ENCODE measurements at places on chromosomes 12 and 14. TPM values are rescaled to one million over a fixed set of nuclear protein-coding genes. Genes with fewer than 3 reads are reported as not detected.

The PLEKHH1 gene
- total RNA-seq: 0.30 TPM

The CACNA2D4 gene
- total RNA-seq: 2.7 TPM

The DNAL1 gene
- total RNA-seq: 10.3 TPM

The SERPINA4 gene
- total RNA-seq: not detected

The SLC6A15 gene
- total RNA-seq: 24.4 TPM

The FOXA1 gene
- total RNA-seq: 1.5 TPM

The NT5DC3 gene
- total RNA-seq: 13.2 TPM

The TRPV4 gene
- total RNA-seq: 2.9 TPM

The STXBP6 gene
- 2.9 TPM for total RNA-seq

GRCh38 chr12:14846042-14846587 is 2.8 kb upstream of the ART4 start:
- DNase-seq: no peak
- no peak overlapping the region for H3K4me3 ChIP-seq
- H3K27ac ChIP-seq: no peak overlapping the region

GRCh38 chr14:65290830-65291229 is 121.7 kb upstream of the FUT8 start:
- no peak overlapping the region for H3K27ac ChIP-seq
- no peak overlapping the region for H3K4me3 ChIP-seq
- H3K4me1 ChIP-seq: no peaks in the 10 kb centered on the region
- peak; percentile 16 for DNase-seq
- H3K27me3 ChIP-seq: no peaks in the 10 kb centered on the region

DNA sequence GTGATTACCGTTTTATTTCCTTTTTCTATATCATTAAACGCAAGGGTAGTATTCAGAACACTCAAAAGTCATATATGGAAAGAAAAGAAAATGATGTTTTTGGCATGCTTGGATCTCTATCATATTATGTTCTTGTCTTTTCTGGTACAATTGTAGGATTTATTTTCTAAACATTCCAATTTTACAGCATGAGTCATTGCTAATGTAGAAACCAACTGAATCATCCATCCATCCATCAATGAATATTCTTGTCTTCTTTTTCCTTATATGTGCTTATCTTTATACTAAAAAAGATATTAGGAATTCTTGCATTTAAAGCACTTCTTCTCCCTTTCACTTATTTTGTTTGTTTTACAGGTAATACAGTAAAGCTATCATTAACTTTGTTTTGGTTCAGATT is 20.4 kb upstream of the AMIGO2 start:
- no peak overlapping the region for H3K4me3 ChIP-seq
- no peaks in the 10 kb centered on the region for H3K4me1 ChIP-seq
- H3K27me3 ChIP-seq: peaks cover 9% of the 10 kb centered on the region
- H3K36me3 ChIP-seq: no peaks in the 10 kb centered on the region
- no peak overlapping the region for H3K27ac ChIP-seq
- no peak for DNase-seq

DNA sequence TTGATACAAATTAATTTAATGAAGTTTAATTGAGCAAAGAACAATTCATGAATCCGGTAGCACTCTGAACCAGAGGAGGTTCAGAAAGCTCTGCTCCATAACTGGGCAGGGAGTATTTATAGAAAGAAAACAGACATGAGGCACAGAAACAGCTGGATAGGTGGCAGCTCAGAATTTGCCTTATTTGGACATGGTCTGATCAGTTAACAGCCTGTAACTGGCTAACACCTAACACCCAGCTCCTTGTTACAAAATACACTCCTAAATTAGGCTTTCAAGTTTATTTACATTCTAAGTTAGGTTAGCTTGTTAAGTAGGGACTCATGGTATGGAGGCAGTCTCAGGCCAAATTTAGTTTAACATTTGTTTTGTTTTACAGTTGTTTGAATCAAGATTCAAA is 67.8 kb upstream of the TMCC3 start:
- H3K27ac ChIP-seq: peak overlapping the region; percentile 15
- H3K36me3 ChIP-seq: no peaks in the 10 kb centered on the region
- H3K4me3 ChIP-seq: no peak overlapping the region
- DNase-seq: peak; percentile 77
- H3K4me1 ChIP-seq: peaks cover 30% of the 10 kb centered on the region

- no peaks in the 10 kb centered on the region for H3K36me3 ChIP-seq
- H3K4me1 ChIP-seq: no peaks in the 10 kb centered on the region
- no peak overlapping the region for H3K4me3 ChIP-seq
- no peak for DNase-seq
- no peak overlapping the region for H3K27ac ChIP-seq
Measured at GRCh38 chr12:88227263-88227662, 85.2 kb downstream of the TMTC3 start.

DNA sequence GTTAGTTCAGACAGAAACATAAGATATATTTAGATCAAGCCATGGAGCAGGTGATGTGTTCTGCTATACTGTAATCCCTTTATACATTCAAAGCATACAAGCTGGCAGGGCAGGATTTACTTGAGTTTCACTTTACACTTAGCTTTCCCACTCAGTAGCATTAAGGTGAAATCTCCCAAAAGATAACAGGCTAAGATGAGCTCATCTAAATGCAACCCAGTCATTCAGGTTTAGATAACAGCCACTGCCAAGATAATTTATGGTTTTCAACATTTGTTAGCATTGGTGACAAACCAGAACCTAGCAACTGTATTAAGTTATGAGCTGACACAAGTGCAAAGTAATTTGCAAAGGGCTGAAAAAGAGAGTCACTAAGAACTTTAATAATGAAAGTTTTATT is 925.1 kb upstream of the ATXN7L3B start:
- no peak overlapping the region for H3K27ac ChIP-seq
- no peak overlapping the region for H3K4me3 ChIP-seq
- H3K36me3 ChIP-seq: no peaks in the 10 kb centered on the region
- no peaks in the 10 kb centered on the region for H3K27me3 ChIP-seq
- no peaks in the 10 kb centered on the region for H3K4me1 ChIP-seq
- no peak for DNase-seq

GRCh38 chr12:50246873-50247612 is 36.3 kb downstream of the LIMA1 start:
- no peak overlapping the region for H3K4me3 ChIP-seq
- no peaks in the 10 kb centered on the region for H3K36me3 ChIP-seq
- DNase-seq: peak; percentile 71
- H3K4me1 ChIP-seq: peaks cover 30% of the 10 kb centered on the region
- no peaks in the 10 kb centered on the region for H3K27me3 ChIP-seq

DNA sequence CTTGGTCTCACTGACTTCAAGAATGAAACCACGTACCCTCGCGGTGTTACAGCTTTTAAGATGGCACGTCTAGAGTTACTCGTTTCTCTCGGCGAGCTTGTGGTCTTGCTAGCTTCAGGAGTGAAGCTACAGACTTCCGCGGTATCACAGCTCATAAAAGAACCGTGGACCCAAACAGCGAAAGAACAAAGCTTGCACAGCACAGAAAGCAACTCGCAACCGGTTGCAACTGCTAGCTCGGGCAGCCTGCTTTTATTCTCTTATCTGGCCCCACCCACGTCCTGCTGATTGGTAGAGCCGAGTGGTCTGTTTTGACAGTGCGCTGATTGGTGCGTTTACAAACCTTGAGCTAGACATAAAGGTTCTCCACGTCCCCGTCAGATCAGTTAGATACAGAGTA is 4.2 kb upstream of the CLEC4C start:
- no peak overlapping the region for H3K27ac ChIP-seq
- H3K36me3 ChIP-seq: no peaks in the 10 kb centered on the region
- no peak for DNase-seq
- H3K4me3 ChIP-seq: no peak overlapping the region

GRCh38 chr12:124233041-124233796 is 61.7 kb upstream of the RFLNA start:
- H3K36me3 ChIP-seq: no peaks in the 10 kb centered on the region
- no peak overlapping the region for H3K4me3 ChIP-seq
- peak; percentile 56 for DNase-seq
- peaks cover 54% of the 10 kb centered on the region for H3K4me1 ChIP-seq
- H3K27me3 ChIP-seq: no peaks in the 10 kb centered on the region
- peak overlapping the region; percentile 53 for H3K27ac ChIP-seq

GRCh38 chr12:124523071-124523470 is 44.3 kb downstream of the NCOR2 start:
- no peaks in the 10 kb centered on the region for H3K36me3 ChIP-seq
- H3K4me3 ChIP-seq: no peak overlapping the region
- H3K27me3 ChIP-seq: no peaks in the 10 kb centered on the region

GRCh38 chr14:76465664-76466063 is 89.7 kb downstream of the ESRRB start:
- DNase-seq: no peak
- H3K4me3 ChIP-seq: no peak overlapping the region
- H3K4me1 ChIP-seq: no peaks in the 10 kb centered on the region
- H3K27ac ChIP-seq: no peak overlapping the region

DNA sequence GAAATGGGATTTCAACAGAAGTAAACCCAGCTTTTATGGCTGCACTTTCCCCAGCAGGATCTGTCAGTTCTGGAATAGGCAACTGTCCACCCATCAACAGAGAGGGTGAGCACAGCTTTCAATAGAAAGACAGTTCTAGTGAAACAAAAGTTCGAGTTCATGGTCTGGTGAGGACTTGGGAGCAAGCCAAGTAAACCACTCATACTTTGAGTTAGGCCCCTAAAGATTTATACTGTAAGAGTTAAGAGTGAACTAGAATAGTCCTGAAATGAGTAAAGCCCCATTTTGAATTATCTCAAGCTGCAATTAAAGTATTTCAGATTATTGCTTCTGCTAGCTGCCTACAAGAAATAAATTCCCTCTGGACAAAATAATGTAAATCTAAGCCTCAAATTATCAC is 82.6 kb downstream of the METTL25 start:
- no peak overlapping the region for H3K4me3 ChIP-seq
- H3K27me3 ChIP-seq: no peaks in the 10 kb centered on the region
- H3K4me1 ChIP-seq: peaks cover 9% of the 10 kb centered on the region
- no peak overlapping the region for H3K27ac ChIP-seq

DNA sequence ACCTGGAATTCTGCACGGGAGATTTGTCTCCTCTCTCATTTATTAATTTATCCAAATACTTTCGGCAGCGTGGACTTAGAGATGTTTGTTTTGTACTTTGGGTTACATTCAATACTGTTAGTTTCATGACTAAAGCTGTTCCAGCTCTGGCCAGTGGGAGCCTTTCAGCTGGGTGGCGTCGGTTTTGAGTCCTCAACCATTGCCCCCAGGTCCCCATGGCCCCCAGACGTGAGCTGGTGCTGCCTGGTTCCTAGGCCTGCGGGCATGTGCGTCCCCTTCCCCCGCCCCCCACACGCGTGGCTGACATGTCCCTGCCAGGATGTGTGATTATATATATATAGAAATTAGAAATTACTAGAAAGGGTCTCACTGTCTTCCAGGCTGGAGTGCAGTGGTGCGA is 48.2 kb downstream of the KIF26A start:
- H3K4me3 ChIP-seq: no peak overlapping the region
- H3K27me3 ChIP-seq: no peaks in the 10 kb centered on the region
- no peak for DNase-seq

GRCh38 chr14:83118029-83118428 is 1584.4 kb upstream of the SEL1L start:
- no peaks in the 10 kb centered on the region for H3K27me3 ChIP-seq
- no peak overlapping the region for H3K4me3 ChIP-seq
- DNase-seq: no peak
- H3K27ac ChIP-seq: no peak overlapping the region
- H3K36me3 ChIP-seq: no peaks in the 10 kb centered on the region

- H3K27me3 ChIP-seq: no peaks in the 10 kb centered on the region
- no peaks in the 10 kb centered on the region for H3K4me1 ChIP-seq
- H3K4me3 ChIP-seq: no peak overlapping the region
- H3K36me3 ChIP-seq: no peaks in the 10 kb centered on the region
Measured at GRCh38 chr14:93160353-93160801, 24.3 kb downstream of the MOAP1 start.

- DNase-seq: peak; percentile 66
- H3K4me3 ChIP-seq: peak overlapping the region; percentile 53
- H3K4me1 ChIP-seq: peaks cover 13% of the 10 kb centered on the region
- H3K27me3 ChIP-seq: no peaks in the 10 kb centered on the region
- peak overlapping the region; percentile 83 for H3K27ac ChIP-seq
- H3K36me3 ChIP-seq: no peaks in the 10 kb centered on the region
Measured at GRCh38 chr12:67442896-67443295, 173.7 kb downstream of the CAND1 start.

DNA sequence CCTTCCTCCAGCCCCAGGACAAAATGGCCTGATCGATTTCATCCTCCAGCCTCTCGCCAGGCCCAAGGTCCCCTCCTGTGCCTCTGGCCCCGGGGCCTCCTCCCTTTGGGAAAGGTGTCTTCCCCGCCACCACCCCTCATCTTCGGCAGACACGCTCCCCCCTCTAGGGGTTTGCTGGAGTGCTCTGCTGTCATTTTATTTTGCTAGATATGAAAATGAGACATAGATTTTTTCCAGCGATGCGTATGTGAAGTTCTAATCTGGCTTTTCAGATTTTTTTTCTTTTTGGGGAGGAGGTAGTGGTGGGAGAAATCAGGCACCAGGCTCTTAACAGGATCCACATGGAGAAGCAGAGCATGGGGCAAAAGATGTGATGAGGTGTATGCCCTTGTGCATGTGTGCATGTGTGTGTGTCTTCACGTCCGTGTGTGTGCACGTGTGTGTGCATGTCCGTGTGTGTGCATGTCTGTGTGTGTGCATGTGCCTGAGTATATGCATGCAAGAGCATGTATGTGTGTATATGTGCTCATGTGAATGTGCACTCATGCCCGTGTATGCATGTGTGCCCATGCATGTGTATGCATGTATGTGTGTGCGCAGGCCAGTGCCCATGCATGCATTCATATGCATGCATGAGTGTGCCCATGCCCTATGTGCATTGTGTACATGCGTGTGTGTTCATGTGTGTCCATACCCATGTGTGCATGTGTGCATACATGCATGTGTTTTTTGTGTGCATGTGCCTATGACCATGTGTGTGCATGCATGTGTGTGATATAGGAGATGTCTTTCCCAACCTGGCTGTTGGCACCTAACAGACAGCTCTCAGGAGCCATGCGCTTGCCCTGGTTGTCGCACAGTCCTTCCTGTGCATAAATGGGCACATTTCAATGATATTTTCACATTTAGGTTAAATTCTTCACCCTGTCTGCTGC is 203.0 kb downstream of the RBM19 start:
- peaks cover 10% of the 10 kb centered on the region for H3K4me1 ChIP-seq
- H3K27me3 ChIP-seq: no peaks in the 10 kb centered on the region
- DNase-seq: no peak
- H3K27ac ChIP-seq: no peak overlapping the region
